Activated T-cell treated with anti-CD3 and anti-CD28 coated beads, Interleukin-2, amount 50 U/mL, for 48 hours (primary cell): ENCODE measurements at places on chromosomes 13 and 19.

- no peak for DNase-seq
These were observed 8.7 kb downstream of the SYMPK start for GRCh38 chr19:45854167-45854778.

- DNase-seq = no peak
These were observed 45.0 kb downstream of the CBY2 start for GRCh38 chr13:45747071-45747470.

GRCh38 chr19:45186509-45187334, 8.1 kb downstream of the BLOC1S3 start:
- DNase-seq = no peak

DNA sequence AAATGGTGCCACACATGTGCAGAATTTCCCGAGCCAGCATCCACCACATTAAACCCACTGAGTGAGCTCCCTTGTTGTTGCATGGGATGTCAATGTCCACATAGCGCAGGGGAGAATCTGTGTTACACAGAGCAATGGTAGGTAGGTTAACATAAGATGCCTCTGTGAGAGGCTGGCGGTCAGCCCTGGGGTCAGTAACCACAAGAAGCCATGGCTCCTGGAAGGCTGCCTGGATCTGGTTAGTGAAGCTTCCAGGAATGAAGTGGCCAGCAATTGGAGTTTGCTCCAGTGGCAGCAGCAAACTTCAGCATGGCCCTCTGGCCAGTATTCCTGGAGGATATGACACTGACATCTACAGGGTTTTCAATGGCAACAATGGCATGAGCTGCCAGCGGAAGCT, 37.0 kb upstream of the PCDH9 start:
- DNase-seq = no peak

DNA sequence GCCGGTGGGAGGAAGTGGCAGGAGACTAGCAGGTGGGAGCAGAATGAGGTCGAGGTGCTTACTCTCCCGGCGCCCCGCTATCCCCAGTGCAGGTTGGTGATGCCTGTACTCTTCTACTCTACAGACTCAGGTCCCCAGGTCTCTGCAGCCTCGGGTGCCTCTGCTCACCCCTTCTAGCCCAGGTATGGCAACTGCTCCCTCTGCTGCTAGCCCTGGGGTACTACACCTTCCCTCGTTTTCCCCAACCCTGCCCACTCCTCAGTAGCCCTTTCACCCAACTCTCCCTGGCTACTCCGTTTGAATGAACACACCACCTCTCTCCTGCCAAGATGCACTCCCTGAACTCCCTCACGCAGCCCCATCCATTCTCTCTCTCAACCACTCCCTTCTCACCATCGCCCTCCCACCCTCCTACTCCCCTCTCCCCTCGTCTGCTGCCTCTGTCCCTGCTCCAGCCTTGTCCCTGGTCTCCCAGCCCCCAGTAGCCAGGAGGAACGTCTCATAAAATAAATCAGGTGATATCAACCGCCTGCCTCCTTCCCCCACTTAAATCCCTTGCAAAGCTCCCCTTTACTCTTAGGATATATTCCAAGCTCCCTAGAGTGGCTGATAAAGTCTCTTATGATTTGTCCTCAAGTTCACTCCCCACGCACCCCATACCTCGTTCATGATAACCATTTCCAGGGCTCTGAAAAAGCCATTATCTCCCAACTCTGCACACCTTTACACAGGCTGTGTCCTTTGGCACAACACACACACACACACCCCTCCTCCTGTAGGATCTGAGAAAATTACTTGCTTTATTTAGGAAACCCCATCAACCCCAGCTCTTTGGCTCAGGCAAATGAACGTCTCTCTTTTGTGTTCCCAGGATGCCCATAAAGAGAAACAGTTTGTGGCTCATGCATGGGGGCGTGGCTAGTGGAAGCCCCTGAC, 8.2 kb upstream of the MEIS3 start:
- DNase-seq = peak; percentile 85

DNA sequence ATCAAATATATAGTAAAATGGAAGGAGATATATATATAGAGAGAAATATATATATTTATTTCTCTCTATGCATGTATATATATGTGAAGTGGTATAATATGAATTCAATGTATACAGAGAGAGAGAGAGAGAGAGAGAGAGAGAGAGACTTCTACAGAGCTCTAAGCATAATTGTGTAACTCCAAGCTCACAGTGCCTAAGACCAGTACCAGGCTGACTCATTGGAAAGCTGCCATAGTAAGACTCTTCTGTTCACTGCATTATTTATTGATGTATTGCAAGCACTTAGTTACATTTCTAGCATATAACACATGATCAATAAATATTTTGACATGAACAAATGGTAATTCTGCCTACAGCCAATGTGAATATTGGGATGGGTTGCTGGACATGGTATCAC, 1734.7 kb downstream of the SLITRK1 start:
- no peak for DNase-seq

DNA sequence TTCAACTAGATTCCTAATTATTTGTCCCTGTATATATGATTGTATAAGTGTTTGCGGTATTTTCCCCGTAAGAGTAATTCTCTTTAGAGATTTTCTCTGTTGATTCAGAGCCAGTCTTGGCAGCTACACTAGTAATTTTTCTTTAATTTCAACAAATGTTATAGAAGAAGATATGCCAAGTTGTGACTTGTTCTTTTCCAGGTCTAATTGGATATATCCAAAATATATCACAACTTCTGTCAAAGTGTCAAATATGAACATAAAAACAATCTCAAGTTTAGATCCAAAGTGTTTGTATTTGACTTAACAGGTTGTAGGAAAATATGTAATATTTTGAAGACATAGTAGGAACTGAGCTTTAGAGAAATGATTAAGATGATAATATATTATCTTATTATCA, 733.9 kb upstream of the SLITRK5 start:
- no peak for DNase-seq

- DNase-seq = no peak
These were observed 1244.6 kb upstream of the SLC10A2 start for GRCh38 chr13:104310861-104311260.

DNA sequence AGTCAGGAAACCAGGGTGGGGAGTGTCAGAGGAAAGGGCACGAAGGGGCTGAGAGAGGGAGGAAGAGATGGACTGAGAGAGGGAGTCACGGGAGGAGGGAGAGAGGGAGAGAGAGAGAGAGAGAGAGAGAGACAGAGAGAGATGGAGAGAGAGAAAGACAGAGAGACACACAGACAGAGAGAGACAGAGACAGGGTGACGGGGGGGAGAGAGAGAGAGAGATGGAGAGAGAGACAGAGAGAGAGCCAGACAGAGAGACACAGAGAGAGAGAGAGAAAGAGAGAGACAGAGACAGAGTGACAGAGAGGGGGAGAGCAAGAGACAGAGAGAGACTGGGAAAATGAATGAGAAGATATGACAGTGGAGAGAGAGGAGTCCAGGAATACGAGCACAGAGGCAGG, 494 bp upstream of the KLK14 start:
- no peak for DNase-seq

GRCh38 chr13:75855847-75856246, 219.7 kb downstream of the LMO7 start:
- no peak for DNase-seq

DNA sequence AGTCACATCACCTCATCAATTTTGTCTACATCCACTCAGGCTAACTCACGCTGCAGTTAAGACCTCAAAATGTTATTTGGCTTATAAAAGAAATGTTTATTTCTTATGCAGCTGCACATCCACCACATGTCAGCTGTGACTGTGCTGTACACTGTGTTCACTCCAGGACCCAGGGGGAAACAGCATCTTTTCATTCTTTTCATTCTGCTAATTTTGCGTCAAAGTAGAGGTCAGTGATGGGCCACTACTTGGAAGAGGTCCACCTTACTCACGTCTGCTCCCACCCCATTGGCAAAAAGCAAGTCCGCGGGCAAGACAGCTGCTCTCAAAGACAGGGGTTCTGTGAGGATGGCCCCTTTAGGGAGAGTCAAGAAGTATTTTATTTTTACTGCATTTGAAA, 4.5 kb upstream of the DCT start:
- no peak for DNase-seq

- DNase-seq = no peak
These were observed 6.8 kb downstream of the DCUN1D2 start for GRCh38 chr13:113483504-113484293.

- peak; percentile 47 for DNase-seq
These were observed 1.4 kb downstream of the NOVA2 start for GRCh38 chr19:45972081-45972946.

DNA sequence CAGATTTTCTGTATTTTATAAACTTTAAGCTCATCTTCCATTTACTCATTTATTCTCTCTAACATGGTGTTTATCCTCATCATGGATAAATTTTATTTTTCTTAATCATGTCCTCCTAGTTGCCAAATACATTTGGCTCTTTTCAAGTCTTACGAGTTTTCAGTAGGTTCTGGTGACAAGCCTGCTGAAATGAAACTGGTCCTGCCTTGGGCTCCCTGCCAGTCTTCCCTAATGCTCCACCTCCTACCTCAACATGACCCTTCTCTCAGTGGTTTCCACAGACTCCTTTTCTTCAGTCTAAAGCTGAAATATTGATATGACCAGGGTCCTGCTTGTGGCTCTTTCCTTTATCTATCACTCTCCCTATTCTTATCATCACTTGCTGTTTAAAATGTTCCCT, 81.2 kb downstream of the TRPC4 start:
- DNase-seq = no peak

DNA sequence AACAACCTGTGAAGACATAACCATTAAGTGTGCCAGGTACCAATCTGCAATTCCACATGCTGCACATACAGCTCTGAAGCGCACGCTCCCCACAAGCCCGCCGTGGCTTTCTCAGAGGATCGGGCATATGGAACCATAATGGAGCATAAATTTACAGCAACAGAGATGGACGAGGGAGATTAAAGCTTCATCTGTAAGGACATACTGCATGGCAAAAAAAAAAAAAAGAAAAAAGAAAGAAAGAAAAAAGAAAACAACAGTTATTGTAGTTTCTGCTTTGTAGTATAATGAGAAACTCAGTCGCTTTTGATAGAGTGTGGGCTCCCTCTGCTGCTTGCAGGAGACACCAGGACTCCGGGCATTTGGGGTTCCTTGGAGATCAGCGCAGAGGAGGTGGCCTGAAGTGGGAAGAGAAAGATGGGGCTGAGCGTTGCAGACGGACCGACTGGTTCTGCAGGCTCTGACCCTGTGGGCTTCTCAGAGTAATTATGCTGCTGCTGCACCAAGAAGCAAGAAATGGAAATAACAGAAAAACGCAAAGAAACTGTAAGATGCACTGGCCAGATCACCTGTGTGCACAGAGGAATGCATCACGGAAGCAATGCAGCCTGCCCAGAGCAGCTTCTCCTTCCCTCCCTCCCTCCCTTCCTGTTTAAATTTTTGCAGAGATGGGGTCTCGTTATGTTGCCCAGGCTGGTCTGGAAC, 10.8 kb upstream of the PDCD5 start:
- peak; percentile 46 for DNase-seq

GRCh38 chr13:76812206-76812897, 73.9 kb downstream of the KCTD12 start:
- DNase-seq = no peak

- peak; percentile 60 for DNase-seq
These were observed 7.5 kb downstream of the ZNF610 start for GRCh38 chr19:52343548-52343947.

- no peak for DNase-seq
These were observed 46.8 kb downstream of the MIPEP start for GRCh38 chr13:23842406-23842805.

DNA sequence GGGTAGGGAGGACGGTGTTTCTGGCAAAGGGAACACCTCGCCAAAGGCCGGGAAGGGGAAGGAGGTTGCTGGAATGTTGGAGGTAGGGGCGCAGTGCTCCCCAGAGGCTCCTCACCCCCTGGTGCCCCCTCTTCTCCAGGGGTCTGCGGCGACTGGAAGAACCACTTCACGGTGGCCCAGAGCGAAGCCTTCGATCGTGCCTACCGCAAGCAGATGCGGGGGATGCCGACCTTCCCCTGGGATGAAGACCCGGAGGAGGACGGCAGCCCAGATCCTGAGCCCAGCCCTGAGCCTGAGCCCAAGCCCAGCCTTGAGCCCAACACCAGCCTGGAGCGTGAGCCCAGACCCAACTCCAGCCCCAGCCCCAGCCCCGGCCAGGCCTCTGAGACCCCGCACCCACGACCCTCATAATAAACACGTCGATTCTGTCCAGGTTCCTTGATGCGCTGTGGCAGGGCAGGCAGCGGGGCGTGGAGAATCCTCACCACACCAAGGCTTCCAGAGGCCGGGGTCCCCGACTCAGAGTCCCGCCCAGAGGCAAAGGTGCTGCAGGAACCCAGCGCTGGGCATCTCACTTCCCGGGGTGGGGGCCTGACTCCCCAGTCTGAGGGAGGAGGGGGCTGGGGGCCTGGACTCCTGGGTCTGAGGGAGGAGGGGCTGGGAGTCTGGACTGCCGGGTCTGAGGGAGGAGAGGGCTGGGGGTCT, 7.4 kb upstream of the SPACA4 start:
- no peak for DNase-seq

- DNase-seq = no peak
These were observed 23.5 kb downstream of the ACTN4 start for GRCh38 chr19:38670921-38671398.

DNA sequence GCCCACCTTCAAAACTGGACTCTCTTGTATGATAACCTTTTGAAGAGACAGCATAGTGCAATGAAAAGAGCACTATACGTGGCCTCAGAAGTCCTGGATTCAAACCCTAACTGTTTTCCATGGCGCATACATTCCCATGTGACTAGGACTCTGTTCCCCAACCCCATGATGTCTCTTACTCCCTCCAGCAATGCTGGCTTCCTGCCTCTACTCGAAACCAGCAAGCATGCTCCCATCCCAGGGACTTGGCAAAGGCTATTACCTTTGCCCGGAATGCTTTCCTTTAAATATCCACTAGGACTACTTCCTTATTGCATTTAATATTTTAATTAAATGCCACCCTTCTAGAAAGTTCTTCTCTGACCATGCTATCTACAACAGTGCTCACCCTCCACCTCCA, 75.1 kb downstream of the CYSLTR2 start:
- no peak for DNase-seq

DNA sequence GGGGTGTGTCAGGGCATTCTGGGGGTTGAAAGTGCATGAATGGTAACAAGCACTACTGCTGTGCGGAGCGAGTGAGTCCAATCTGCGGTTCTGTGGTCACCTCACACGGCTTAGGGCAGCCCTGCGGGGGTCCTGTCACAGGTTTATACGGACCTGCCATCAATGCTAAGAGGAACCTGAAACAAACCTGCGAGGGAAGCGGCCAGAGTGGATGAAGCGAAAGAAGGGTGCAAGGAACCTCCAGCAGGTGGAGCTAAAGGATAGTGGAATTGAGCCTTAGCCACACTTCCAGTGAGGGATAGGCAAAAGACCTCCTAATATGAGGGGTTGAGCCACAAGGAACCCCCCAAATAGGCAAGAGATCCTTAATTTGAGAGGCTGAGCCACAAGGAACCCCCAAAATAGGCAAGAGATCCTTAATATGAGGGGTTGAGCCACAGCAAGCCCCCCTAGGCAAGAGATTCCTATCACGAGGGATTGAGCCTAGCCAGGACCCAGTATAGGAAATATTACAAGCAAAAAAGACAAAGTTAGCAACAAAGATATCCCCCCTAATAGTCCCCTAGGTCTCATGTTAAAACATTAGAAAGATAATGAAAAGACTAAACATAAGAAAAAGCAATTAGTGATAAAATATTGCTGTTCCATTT, 6.3 kb upstream of the ZNF69 start:
- DNase-seq = peak; percentile 74

GRCh38 chr13:47521890-47522487, 479.1 kb downstream of the SUCLA2 start:
- no peak for DNase-seq
